HTR-8/SVneo (cell line): ENCODE measurements at places on chromosomes 5 and 9.

DNA sequence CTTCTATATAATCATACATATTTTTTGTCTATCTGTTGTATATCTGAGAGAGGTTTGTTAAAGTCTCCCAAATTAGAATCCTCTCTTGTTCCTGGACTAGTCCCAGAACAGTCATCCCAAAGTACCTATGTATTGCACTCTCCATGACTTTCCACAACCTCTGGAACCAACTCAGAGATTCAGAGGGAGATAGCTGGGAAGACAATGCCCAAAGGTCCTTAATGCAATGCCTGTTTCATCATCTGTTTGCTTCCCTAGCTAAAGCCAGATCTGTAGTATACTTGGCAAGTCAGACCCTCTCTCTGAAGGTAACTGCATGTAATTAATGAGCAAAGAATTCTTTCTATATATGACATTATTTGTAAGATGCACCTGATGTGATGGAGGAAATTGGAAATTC, 89.4 kb downstream of the ZNF474 start:
- DNase-seq = no peak

GRCh38 chr5:55037046-55037771, 13.2 kb downstream of the GZMK start:
- no peak for DNase-seq

GRCh38 chr9:83569326-83569725, 31.1 kb upstream of the FRMD3 start:
- DNase-seq = no peak

DNA sequence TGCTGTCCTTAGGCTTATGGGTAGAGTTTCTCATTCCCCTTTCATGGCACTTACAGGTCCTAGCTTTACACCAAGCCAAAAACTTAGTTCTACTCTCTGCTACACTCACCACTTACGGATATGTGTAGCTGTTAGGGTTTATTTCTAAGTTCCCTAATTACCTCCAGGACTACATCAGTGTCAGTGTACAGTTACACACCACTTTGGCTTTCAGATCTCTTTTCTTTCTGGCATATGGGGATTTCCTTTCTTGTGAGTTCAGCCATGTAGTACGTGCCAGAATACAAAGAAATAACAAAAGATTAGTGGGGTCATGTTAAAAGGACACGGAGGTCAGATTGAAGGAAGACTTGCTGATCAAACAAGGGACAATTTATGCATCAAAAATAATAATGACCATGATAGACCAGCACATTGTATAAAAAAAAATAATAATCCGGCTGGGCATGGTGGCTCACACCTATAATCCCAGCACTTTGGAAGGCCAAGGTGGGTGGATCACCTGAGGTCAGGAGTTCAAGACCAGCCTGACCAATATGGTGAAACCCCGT, 41.8 kb downstream of the LYRM7 start:
- no peak for DNase-seq

DNA sequence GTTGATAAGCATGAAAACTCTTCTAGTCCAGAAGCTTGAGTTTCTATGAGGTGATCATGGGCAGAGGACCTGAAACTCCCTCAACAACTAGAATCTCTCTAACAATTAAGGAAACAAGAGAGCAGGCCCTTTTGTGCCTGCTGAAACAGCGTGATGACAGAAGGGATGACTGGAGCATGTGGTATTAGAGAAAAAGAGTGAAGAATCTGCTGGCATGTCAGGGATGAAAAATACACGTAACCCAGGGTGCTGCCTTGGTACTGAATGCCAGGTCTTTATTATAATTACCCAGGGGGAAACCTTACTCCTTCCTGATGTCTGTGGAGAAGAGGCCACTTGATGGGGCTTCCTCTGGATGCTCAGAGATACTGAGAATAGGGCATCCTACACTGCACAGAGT, 167.8 kb downstream of the CRB2 start:
- DNase-seq = no peak

- peak; percentile 64 for DNase-seq
These were observed 524.2 kb upstream of the DAB2 start for GRCh38 chr5:39948867-39949468.

- DNase-seq = peak; percentile 45
These were observed at the start of gene CHSY3 for GRCh38 chr5:129904102-129904666. TSS of gene CHSY3 (plus strand) at chr5:129904465.

DNA sequence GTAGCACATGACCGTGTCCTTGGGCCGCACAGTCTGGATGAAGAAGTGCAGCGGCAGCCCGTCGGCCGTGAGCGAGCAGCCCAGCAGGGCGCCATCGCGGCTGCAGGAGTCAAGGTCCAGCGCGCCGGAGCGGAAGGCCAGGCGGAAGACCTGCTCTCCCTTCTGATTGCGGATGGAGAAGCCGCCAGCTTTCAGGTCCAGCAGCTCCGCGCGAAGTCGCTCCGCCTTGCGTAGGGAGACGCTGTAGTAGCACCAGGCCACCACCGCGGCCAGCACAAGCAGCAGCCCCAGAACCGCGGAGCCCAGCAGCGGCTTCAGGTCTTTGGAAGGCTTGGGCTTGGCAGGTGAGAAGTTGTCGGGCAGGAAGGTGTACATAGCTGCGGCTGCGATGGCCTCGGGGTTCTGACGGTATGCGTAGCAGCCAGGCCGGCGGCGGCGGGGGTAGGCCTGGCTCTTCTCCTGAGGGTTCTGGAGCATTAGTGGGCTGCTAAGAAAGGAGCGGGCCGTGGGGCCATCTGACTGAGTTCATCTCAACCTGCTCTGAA, 4.2 kb downstream of the MYORG start:
- no peak for DNase-seq
